ENCODE measurements at places on chromosomes 5 and 9.
A peak's percentile ranks its signal among the peaks of the same experiment; 100 is the strongest.

GRCh38 chr5:38426490-38426889, 130.0 kb downstream of the LIFR start:
- no peak for DNase-seq

- DNase-seq, result no peak
Measured at GRCh38 chr5:148465381-148466235, 81.8 kb downstream of the FBXO38 start.

DNA sequence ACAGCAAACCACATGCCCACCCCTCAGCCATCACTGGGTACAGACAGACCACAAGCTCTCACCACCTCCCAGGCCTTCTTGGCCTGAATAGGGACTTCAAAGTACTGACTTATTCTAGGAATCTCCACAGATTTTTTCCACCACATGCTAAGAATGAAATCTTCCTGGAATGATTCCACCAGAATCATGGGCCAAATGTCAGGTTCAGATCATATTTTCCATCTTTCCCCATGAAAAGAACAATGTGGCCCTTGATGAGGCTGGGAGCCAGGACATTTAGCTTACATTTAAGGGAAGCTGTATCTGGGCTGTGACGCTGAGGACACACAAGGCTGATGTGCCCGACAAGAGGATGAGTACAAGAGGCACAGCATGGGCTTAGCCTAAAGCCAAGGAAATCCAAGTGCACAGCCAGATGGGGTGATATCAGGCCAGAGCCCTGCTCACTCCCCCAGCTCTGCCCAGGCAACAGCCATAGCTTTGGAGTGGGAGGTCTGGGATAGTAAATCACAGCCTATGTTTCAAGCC, 28.1 kb downstream of the ACSL6 start:
- no peak for DNase-seq

- DNase-seq, result no peak
Measured at GRCh38 chr5:149915392-149916260, 29.0 kb downstream of the PDE6A start.

GRCh38 chr9:93427655-93428379, 23.7 kb upstream of the FAM120A start:
- no peak for DNase-seq

- DNase-seq, result no peak
Measured at GRCh38 chr9:32454280-32454679, 69.8 kb downstream of the ACO1 start.

- no peak for DNase-seq
Measured at GRCh38 chr9:112896131-112896530, 5.5 kb upstream of the SLC46A2 start.

DNA sequence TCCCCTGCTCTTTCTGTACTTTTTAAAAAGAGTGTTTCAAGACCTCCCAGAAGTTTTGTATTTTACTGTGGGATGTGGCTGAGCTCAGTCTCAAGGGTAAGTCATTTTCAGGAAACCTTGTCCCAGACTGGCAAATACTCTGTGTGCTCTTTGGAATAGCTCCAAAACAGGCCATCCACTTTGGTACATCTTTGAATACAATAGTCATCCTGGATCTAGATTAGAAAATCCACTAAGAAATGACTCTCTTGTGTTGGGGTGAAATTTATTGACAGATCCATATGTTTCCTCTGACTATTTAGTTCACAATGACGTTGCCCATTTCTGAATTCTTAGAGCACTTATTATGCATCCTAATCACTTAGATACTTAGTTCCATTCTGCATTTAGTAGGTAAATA, 95.2 kb downstream of the PLCXD3 start:
- DNase-seq, result no peak

- no peak for DNase-seq
Measured at GRCh38 chr9:94269264-94269663, 10.2 kb downstream of the ZNF169 start.

DNA sequence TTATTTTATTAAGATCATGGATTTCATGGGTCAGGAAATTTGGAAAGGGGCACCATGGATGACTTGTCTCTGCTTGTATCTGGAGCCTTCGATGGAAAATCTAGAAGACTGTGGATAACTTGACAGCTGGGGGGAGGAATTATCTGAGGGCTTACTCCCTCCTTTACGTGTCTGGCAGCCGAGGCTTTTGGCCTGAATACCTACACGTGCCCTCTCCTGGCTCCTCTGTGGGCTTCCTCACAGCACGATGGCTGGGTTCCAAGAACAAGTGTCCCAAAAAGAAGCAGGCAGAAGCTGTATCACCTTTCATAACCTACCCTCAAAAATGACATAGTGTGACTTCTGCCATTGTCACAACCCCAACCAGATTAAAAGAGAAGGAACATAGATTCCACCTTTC, 228.9 kb downstream of the GRIA1 start:
- DNase-seq, result no peak

DNA sequence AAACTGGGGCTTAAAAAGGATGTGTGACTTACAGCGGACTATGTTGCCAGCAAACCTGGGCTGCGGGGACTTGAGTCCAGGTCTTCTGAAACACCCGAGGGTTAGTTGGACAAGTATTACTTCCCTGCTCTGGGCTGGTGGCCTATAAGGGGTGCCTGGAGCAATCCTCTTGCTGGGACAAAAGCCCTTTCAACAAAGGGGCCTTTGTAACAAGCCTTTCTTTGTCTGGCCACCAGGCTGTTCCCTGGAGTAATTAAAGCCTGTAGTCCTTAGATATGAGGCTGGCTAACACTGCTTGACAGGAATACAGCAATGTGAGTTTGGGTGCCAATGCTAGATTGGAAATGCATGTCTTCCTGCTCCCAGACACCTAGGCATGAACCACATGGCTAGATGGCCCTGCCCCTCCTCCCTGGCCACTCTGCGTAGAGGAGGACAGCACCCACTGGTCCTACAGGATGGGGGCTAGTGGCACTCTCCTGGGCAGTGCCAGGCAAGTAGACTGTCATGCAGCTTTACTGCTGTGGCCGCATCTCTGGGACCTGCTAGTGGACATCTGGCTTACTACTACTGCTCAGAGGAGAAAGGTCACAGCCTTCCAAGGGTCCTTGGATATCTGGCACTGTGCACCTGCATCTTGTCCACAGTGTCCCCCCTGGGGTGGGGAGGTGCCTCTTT, 343.1 kb downstream of the ZSWIM6 start:
- no peak for DNase-seq

DNA sequence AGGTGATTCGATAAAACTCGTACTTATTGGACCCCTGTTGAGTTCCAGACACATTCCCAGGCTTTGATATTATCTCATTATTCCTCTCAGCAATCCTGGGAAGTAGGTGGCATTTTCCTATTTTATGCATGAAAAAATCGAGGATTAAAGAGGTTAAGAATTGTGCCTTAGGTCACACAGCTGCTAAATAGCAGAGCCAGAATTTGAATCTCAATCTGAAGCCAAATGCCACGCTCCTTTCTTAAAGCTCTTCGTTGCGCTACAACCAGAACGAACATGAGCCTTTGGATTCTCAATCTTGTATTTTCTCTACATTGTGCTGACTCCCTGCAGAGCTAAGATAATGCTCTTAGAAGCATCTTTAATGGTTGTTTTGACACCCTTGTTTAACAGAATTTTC, 527.8 kb upstream of the TLE4 start:
- DNase-seq, result no peak

GRCh38 chr5:25579111-25579510, 934.3 kb upstream of the CDH10 start:
- no peak for DNase-seq

GRCh38 chr9:132408521-132408920, 1.5 kb upstream of the CFAP77 start:
- no peak for DNase-seq

DNA sequence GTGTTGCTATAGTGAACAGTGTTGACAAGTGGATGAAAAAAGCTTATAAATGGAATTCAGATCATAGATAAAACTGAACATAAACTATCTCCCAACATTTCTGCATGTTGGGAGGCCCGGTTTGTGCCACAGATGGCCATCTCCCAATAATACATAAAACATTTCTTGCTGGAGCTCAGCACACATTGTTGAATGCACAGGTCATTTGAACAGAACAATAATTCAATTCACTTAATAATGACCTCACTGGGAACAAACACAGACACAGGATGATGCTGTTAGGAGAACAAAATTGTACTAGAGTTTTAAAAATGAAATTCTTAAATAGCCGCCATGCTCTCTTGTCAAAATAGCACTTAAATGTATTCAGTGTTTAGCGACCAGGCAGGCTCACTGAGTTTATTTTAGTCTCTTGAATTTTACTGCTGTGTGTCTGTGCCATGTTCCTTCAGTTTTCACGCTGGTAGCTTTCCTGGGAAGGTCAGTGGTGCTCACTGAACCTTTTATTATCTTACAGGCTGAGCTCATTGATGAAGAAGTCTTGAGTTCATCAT, 85.0 kb upstream of the SSBP2 start:
- no peak for DNase-seq

GRCh38 chr5:100898504-100899346, 4.4 kb downstream of the ST8SIA4 start:
- no peak for DNase-seq

DNA sequence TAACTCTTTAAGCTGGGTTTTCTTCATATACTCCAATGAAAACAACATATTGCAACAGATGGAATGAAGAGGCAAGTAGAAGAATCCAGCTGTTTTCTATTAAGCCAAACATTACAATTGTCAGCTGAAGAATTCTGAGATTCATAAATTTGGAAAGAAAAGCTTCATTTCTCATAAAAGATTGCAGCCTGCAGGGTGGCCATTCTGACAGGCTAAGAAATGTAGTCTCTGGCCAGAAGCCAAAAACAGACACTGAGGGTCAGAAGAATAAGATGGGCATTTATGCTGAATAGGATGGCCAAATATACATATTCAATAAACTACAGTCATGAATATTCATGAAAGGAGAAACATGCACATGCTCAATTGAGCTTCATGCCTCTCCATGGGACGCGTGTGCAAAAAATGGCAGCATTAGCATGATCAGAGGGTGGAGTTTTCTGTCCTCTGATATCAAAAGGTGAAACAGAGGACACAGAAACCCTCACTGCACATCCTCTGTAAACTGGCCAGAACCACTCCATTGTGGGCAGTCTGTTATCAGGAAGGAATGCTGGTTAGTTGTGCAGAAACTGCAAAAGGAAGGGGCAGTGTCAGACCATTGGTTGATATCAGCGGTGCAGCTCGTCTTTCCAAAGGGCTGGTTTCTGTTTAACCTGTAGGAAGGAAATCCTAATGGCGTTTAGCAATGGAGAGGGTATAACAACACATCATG, 50.2 kb downstream of the FXN start:
- no peak for DNase-seq

- DNase-seq, result no peak
Measured at GRCh38 chr9:91163773-91164471, 197.8 kb downstream of the AUH start.

DNA sequence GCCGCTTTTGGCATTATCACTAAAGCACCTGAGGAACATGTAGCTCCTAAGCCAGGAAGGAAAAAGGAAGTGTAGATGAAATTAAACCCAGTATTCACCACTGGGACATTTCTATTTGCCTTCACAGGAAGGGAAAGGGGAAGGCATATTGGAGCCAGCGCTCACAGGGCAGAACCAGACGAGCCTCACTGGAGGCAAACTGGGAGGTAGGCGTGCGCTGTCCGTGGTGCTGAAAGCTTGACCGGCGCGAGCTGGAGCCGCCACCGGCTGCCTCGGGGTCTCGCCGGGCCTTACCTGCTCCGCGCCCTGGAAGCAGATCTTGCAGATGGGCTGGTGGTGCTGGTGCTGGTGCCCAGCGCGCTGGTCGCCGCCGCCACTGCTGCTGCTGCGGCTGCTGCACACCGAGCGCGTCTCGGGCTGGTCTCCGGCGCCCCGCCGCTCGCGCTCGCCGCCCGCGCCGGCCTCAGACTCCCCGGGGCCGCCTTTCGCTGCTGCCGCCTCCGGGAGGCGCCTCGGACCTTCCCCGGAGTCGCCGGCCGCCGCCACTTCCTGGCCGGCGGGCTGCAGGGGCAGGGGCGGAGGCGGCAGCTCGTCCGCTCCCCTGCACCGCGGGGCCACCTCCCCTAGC, 732 bp downstream of the MARCHF11 start:
- peak; percentile 79 for DNase-seq

DNA sequence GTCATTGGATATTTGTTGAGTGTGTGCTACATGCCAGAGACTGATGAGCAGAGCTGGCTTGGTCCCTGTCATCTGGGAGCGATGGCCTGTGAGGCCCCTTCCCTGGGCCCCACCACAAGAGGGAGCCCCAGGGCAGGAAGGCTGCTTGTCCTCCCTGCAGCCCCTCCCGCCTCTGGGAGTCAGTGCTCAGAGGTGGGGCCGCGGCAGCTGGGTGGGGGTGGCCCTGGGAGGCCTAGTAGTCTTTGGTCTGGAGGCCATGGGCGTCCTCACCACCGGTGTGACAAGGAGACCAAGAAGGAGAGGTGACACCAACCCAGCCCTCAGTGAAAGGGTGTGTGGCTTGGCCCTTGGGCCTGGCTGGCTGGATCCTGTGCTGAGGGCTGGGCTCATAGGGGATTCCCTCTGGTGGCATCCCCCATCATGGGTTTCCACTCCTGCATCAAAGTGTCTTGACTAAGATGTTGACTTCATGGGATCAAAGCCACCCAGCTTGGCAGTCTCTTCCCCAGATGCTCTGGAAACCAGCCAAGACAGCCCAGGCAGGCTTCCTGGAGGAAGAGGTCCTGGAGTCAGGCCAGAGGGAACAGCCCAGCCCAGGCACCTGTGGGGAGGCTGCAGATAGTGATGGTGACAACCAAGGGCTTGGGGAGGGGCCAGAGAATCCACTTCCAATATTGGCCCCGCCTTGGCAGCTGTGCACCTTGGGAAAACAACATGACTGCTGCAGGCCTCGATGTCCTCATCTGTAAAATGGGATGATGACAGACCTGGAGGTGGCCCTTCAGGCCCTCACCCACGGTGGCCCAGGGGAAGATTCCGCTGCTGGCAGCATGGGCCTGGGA, 166.7 kb downstream of the GAPVD1 start:
- DNase-seq, result no peak

DNA sequence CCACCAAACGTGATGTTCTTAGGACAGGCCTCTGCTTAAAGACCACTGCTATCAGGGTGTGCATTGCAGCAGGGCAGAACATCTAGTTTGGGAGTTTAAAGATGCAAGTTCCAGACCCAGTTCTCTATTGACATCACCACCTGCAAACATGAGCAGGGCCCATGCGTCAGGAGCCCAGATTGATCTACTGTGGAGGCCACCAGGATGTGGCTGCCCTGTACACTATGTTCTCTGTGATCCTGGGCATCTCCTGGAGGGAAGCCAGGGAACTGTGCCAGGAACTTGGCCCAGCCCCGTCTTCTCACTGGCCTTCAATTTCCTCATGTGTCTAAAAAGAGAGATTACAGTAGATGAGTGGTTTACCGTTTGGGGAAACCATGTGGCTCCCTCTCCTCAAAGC, 87.1 kb downstream of the PDE6A start:
- DNase-seq, result peak; percentile 38

Data from left lung (tissue), 14 donors.